ENCODE measurements at places on chromosomes 7 and 10.

GRCh38 chr10:12974491-12975199 lies 26.9 kb downstream of the CCDC3 start:
- no peak for DNase-seq

DNA sequence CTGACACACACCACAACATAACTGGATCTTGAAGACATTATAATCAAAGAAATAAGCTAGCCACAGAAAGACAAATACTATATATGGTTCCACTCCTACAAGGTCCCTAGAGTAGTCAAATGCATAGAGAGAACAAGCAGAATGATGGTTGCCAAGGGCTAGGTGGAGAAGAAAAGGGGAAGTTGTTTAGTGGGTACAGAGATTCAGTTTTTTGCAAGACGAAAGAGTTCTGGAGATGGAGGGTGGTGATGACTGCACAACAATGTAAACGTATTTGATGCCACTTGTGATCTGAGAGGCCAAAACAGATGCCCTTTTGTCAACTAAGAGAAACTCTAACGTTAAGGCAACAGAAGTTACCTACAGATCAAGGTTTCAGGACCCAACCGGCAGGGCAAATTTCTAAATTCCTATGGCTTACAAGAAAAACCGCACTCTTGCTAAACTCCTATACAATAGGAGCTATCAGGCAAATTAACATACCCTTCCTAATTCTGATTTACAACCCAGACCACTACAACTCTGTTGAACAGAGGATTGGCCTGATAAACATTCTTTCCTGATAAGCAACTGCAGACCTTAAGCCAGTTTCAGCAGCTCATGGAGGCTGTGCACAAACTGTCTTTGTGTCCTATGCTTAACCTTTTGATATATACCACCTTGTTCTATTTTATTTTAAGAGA lies 69.0 kb downstream of the FAM107B start:
- DNase-seq, result no peak

GRCh38 chr10:111493024-111493625 lies 416.3 kb downstream of the ADRA2A start:
- DNase-seq, result no peak

GRCh38 chr10:44310762-44311562 lies 73.9 kb downstream of the CXCL12 start:
- DNase-seq, result peak; percentile 81

GRCh38 chr10:26574783-26575182 lies 122.7 kb upstream of the PDSS1 start:
- no peak for DNase-seq

- no peak for DNase-seq
Measured at GRCh38 chr10:112720178-112720577, 229.9 kb upstream of the TCF7L2 start.

- DNase-seq, result no peak
Measured at GRCh38 chr10:78470267-78471103, 436.8 kb downstream of the RPS24 start.

- DNase-seq, result no peak
Measured at GRCh38 chr10:60820093-60820754, 41.9 kb downstream of the CDK1 start.

DNA sequence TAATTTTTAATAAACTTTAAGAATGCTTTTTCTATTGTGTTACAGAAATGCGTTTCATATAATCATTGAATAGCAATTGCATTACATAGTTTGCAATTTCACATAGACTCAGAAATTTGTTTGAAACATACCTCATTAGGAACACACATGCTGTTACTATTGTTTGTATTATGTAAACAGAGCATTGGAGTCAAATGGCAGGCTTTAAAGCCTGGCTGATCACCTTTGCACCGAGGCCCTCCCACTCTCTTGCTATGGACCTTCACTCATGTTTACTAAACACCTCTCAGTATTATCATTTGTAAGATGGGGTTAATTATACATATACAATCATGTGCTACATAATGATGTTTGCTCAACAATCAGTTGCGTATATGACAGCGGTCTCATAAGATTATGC lies 203.6 kb upstream of the NPSR1 start:
- DNase-seq, result no peak

- DNase-seq, result no peak
Measured at GRCh38 chr7:81882086-81882485, 112.2 kb upstream of the HGF start.

GRCh38 chr7:134104166-134104565 lies 23.0 kb upstream of the LRGUK start:
- DNase-seq, result no peak

All from left renal cortex interstitium (tissue), 4 donors.